ENCODE measurements at places on chromosomes 7 and 10.
A peak's percentile ranks its signal among the peaks of the same experiment; 100 is the strongest.

DNA sequence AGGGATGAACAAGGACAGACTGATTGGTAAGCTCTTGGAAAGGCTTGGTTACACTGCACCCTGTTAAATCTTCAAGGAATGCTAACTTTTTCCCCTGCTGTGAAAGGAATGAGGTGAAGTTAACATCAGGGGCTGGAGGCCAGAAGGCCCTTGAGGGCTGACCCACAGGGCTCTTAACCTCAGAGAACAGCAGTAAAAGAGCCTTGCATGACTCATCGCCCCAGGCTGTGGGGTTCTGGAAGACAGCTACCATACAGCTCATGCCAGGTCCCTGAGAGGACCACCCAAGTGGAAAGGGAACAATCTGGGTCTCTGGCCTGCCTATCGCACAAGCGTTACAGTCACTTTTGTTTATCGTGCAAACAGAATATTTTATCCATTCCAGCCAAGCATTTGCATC is 54.4 kb downstream of the CYP2C9 start:
- DNase-seq: no peak

- no peak for DNase-seq
Measured at GRCh38 chr7:91293136-91293535, 28.9 kb downstream of the FZD1 start.

DNA sequence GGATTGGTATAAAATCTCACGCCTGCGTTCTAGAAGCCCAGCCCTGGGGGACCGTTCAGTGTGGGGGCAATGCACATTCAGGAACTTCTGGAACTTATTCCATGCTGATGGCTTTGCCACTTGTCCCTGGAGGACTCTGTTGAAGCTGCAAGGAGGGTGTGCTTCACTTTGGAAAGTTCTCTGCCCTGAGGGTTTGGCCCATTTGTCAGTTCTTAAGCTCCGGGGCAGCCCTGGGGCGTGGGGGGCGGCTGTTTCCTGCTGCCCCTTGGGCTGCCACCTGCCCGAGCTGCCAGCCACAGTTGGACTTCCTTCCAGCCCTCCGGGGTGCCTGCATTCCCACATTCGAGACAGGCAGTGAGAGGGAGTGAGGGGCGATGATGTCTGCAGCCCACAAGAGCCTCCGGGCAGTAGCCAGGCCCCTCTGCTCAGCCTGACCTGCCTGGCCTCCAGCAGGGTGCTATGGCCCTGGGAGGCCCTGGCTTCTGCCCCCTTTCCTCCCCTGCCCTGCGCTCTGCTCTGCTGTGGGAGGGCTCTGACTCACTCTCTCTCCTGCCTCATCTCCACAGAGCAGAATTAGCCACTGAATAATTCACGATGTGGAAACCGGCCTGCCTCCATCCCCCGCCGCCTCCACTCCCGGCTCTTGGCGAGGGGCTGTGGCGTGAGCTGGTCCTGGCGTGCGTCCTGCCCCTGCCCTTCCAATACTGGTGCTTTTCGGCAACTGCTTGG is 1.9 kb downstream of the TTYH3 start:
- DNase-seq: no peak

- peak; percentile 41 for DNase-seq
Measured at GRCh38 chr10:6269953-6270867, 67.5 kb downstream of the PFKFB3 start.

GRCh38 chr10:50575477-50576244 is 48.1 kb downstream of the SGMS1 start:
- DNase-seq: no peak

GRCh38 chr10:123156078-123156477 is 1.9 kb downstream of the BUB3 start:
- DNase-seq: no peak

Measured in T follicular helper cell (primary cell).